ENCODE measurements at places on chromosomes 1 and 21.

DNA sequence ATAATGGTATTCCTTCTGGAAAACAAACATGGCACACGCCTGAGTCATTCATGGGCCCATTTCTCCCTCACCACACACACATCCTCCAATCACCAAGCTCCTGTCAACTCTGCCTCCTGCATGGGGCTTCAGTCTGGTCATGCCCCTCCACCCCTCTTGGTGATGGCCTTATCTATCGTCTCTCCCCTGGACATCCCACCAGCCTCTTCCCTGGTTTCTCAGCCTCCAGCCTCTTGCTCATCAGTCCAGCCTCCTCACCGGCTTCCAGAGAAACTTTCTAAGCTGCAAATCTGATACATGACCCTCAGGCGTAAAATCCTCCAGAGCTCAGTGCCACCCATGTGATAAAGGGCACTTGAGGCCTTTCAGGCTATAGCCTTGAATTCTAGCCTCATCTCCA lies 243.9 kb downstream of the FOXD2 start:
- DNase-seq, result no peak

DNA sequence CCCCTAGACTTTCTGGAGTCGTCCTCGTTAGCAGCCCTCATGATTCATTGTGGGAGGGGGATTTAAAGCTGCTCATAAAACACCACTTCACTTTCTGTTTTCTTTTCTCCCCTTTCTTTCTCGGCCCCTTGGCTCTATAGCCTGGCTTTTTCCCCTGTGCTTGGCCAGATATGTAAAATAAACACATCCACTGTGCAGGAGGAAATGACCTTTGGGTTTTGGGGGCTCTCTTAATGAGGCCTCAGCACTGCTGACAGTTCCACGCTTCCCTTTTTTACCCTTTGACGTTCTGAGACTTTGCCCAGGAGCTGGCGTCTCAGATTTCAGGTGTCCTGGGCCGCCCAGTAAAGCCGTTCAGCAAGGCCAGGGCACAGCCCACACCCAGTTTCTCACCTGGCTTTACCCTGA lies 65.7 kb downstream of the RUNX3 start:
- no peak for DNase-seq

DNA sequence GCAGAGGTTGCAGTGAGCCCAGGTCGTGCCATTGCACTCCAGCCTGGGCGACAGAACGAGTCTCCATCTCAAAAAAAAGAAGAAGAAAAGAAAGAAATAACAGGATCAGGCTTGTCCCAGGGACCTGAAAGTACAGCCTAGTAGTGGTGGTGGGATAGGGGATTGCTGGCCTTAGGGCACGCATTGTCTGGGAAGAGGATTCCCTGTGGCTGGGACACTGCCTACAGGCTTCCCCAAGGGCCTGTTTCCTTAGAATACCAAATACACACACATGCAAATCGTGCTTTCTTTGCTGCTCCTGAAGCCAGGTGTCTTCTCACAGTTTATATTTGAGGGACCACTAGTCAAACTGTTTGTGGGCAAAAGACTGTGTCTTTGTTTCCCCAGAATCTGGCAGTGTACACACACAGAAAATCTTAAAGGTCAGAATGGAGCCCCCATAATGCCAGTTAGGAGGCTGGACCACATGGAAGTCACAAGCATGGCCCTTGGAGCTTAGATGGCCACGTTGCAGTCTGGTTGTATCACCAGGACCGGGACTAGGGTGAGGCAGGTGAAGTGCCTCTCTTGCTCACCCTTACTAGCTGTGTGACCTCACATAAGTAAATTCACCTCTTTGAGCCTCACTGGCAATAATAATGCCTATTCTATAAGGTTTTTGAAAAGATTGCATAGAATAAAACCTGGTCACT lies 12.7 kb upstream of the ASAP3 start:
- no peak for DNase-seq

GRCh38 chr1:102776071-102776470 lies 332.3 kb downstream of the COL11A1 start:
- no peak for DNase-seq

GRCh38 chr1:200134116-200134515 lies 106.6 kb downstream of the NR5A2 start:
- no peak for DNase-seq

DNA sequence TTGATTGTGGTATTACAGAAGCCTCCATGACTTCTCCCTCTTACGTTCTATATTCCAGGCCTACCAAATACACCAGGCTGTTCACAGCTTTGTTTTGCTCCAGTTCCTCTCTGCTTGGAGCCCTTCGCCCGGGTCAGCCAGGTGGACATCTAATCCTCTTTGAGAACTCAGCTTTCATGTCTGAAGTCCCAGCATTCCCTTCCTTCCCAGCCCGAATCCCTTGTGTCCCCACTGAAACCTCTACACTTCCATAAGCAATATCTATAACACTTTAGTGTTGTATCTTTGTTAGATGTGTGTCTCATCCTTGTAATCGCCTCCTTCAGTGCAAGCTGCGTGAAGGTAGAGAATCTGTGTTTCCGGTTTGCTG lies 1.9 kb downstream of the RNF11 start:
- no peak for DNase-seq

GRCh38 chr1:58162952-58163550 lies 383.5 kb downstream of the OMA1 start:
- no peak for DNase-seq

Measured in stimulated activated CD4-positive, alpha-beta T cell treated with anti-CD3 and anti-CD28 coated beads, TNF-alpha, amount 100 ng/mL, for 1 hour (primary cell).